ENCODE measurements at places on chromosomes 12 and 14. TPM values are rescaled to one million over a fixed set of nuclear protein-coding genes. Genes with fewer than 3 reads are reported as not detected.

DNA sequence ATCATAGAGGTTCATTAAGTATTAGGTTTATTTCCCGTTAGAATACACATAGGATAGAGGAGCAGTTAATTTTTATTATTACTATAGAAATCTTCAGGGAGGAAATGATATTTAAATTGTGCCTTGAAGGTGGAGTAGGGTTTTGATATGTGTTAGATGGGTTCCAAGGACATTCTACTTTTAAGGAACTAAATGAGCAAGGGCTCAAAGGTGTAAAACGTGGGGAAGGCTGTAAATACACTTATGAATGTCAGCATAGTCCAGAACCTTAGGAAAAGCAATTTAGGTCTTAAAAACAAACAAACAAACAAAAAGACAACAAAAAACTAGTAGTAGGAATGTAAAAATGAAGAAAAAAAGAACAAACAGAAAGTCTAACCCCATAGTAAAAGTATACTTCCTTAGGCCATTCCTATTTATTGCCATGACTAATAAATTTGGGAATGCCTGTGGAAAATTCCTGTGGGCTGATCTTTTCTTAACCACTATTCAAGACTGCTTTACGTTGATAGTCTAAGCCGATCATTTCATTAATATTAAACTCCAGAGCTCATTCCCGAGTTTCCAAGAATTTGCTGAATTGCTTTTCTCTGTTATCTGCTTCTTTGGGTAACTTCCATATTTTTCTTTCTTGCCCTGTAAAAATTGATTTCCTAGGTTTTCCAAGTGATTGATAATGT, 180.3 kb downstream of the RAD51B start:
- no peak for DNase-seq

DNA sequence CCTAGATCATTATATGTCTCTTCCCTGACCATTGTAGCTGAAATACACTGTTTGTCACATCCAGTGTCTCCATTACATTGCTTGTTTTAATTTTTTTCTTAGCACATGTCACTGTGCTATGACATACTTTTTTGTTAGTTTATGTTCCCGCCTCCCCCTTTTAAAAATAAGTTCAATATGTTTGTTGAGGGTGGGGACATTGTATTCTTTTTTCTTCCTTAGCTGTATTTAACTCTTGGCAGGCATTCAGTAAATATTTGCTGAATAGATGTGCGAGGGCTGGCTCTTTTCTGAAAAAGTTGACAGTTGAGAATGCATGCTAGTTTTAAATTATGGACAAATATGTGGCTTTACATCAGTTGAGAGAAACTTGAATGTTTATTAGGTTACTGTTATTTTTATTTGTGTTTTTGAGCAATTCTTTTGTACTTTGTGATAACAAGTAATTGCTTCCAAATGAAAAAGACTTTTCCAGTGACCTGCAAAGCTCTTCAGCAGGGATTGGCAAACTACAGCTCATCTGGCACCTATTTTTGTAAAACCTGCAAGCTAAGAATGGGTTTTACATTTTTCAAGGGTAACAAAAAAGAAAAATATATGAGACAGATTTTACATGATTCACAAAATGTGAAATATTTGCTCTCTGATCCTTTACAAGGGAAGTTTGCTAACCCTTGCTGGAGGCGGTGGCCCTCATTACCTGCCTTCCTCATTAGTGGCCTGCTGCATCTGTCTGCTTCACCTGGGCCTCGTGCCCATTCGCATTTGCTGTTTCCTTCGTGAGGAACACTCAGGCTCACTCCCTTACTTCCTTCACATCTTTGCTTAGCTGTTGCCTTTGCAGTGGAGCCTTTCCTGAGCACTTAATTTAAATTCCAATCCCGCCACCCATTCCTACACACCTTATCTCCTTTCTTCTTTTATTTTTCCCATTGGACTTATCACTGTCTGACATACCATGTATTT, 229.4 kb downstream of the ERC1 start:
- peak; percentile 30 for DNase-seq

DNA sequence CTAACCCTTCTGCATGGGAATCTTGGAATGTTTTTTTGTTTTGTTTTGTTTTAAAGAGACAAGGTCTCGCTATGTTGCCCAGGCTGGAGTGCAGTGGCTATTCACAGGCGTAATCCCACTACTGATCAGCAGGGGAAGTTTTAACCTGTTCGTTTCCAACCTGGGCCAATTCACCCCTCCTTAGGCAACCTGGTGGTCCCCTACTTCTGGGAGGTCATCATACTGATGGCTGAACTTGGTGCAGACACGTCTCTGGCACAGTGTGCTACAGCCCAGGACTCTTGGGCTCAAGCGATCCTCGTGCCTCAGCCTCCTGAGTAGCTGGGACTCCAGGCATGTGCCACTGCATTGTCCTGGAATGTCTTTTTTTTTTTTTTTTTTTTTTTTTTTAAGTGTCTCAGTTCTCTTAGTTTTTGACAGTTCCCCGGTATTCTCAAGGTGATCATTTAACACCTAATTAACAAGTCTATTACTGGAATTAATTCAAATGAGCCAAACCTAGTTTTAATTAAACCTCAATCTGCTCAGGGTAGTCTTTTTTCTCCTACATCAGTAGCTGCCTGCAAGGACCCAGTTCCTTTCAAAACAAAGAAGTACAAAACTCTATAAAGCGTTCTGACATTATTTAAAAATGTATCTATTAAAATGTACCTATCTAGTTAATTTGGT, 49.0 kb upstream of the ISM2 start:
- DNase-seq, result no peak

DNA sequence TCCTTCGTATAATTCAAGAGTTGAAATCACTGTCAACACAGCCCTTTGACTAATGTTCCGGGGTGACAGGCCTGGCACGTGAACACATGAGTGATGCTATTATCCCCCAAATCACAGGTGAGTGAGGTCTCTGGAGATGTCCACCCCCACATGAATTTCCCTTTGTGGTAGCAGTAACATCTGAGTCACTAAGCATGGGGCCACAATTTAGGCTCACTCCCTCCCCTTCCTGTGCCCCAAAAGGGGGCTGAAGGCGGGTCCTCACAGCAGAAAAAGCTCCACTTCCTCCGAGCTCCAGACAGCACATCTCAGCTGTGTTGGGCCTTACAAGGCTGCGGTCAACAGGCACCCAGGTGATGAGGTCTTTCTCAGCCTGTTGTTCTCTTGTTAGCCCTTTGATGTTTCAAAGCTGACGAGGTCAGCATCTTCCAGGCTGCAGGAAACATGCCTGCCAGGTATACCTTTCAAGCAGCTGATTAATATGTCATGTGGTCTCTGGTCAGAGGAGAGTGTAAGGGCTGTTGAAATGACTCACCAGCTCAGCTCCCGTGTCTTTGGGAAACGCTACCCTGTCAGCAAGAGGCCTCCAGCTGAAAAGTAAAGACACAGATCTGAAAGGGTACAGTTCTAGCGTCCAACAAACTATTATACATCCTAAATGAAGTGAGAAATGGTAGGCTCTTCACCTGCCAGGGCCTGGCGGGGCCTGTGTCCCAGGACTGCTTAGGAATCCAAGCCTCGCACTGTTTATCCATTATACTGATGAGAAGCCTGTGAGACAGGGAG, 107.3 kb downstream of the ZFP36L1 start:
- DNase-seq, result peak; percentile 19

DNA sequence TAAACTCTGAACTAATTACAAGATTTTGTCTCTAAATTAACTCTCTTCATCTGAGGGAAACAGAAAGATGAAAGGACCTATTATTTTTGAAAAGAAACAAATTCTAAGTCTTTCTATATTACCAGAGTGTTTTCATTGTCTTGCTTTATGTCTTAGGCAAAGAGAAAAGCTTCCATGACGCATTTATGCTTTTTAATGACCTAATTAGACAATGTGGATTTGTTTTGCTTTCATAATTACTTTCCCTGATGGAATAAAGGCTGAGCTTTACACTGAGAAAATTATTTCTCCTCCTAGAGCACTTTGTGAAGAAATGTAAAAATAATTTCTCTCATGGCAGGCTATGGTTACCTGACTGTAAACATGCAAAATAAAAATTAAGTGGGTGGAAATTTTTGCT, 138.0 kb upstream of the SLCO1C1 start:
- no peak for DNase-seq

DNA sequence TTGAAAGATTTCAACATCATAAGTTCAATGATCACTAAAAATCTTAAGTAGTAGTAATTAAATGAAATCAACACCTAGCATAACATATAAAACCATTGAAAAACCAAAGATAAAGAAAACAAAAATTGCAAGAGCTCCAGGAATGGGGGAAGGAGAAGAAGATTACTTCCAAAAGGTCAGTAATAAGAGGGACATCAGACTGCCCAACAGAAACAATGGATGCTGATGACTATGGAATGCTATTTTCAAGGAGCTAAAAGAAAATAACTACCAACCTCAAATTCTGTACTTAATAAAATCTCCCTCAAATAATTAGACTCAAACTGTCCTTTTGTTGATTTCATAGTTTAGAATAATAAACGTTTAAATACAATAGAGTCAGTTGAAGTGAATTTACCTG, 314.5 kb upstream of the LMO3 start:
- no peak for DNase-seq

DNA sequence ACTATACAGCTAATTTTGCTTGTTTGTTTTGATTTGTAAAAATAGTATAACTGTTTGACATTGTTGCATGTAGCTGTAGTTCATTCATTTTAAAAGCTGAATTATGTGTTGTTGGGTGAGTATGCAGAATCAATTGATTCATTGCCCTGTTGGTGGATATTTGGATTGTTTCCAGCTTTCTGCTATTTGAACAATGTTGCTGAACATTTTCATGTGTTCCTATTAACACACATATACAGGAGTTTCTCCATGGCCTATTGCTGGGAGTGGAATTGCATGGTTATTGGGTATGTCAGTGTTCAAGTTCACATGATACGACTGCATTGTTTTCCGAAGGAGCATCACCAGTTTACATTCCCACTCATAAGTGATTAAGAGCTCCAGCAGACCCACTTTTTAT, 75.3 kb downstream of the SRGAP1 start:
- no peak for DNase-seq

DNA sequence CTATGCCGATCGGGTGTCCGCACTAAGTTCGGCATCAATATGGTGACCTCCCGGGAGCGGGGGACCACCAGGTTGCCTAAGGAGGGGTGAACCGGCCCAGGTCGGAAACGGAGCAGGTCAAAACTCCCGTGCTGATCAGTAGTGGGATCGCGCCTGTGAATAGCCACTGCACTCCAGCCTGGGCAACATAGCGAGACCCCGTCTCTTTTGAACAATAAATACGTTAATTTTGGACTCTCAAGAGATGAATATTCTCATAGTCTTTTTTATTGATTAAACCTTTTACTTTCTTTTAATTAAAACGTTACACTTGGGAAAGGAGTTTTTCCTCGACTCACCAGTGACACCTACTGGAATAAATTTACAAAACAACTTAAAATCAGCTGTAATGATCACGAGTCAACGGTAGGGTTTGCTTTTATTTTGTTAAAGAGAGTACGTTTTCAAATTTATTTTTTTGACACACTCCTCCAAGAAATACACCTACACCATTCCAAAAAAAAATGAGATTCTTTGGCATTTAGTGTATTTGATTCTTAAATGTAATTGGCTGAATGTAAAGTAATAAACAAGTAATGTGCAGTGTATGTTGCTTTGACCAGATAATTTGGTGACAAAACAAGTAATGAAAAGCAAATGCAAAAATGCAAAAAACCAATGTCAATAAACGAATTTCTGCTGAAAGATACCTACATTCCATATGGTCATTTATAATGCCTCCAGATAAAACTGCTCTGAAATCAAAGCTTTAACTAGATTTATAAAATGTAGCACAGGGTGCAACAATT, 687 bp upstream of the RPS29 start:
- no peak for DNase-seq

DNA sequence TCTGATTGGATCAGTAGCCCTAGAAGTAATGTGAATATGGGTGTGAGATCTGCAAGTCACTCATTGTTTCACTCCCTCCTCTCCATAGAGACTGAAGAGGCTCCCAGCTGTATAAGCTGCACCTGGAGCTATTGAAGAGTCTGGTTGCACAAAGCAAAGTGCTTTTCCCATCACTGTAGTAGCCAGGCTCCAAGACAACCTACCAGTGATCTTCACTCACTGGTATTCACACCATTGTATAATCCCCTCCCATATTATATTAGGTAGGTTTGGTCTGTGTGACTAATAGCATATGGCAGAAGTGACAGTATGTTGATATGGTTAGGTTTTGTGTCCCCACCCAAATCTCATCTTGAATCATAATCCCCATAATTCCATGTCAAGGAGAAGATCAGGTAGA, 64.4 kb downstream of the ZFC3H1 start:
- DNase-seq, result no peak

DNA sequence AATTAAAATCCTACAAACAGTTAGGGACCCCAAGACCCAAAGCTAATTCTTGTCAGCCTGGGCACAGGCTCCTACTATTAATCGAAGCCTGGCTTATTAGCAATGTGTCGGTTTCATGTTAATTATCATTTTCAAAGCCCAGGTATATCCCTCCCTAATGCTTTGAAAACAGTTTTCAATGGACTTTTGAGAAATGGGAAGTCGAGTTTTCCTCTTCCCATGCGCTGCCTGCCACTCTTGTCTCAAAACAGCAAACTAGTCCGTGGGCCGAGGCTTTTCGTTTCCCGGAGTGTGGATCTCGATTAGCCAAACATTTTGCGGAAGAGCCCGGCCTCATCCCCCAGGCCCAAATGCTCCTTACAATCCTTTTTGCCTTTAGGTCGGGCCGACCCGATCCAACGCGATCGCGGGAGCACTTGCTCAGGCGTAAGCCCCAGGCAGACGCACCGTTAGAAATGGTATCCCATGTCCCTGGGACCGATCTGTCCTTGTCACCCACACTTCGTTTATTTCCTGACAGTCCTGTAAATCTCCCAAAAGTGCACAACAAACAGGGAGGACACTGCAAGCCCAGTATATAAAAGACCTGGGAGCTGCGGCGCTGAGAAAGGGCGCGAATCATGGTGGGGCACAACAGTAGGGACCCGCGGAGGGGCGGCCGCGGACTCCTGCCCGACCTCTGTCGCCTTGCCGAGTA, 1.5 kb downstream of the SIX6 start:
- DNase-seq, result no peak

GRCh38 chr14:34018125-34018524, 67.3 kb upstream of the EGLN3 start:
- DNase-seq, result no peak

GRCh38 chr12:88417531-88417930, 162.7 kb downstream of the KITLG start:
- DNase-seq, result no peak

DNA sequence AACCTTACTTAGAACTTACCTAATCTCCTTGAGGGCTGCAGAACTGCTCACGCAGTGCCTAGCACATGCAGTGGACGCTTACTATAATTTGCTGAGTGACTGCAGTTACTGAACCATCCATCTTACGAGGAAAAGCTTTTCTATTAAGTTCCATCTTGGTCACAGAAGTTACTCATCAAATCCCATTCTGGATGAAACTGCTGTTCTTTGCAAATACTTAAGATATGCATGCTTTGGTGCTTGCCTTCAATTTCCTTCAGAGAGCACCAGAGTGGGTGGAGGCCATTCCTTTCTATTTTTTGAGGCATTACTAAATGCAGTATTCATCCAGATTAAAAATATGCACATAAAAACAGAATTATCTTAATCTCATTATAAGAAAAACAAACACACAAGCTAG, 17.7 kb upstream of the PELI2 start:
- no peak for DNase-seq

Gene CLEC14A
- polyA plus RNA-seq, result 61.7 TPM

Gene HCAR3
- not detected for polyA plus RNA-seq

Gene KRT86
- not detected for polyA plus RNA-seq

Gene EXOC5
- 6.1 TPM for polyA plus RNA-seq

Gene GLT8D2
- polyA plus RNA-seq, result 3.0 TPM

Measured in heart left ventricle (tissue), 16 donors.